Right ventricle myocardium superior (tissue), 1 donor: ENCODE measurements at places on chromosomes 6 and 20. TPM values are rescaled to one million over a fixed set of nuclear protein-coding genes. Genes with fewer than 3 reads are reported as not detected.

- no peak for DNase-seq
Observed at GRCh38 chr6:34955442-34955841, 66.4 kb downstream of the ANKS1A start.

Gene SLA2
- total RNA-seq = 0.32 TPM

GRCh38 chr6:41528409-41528963 is 17.7 kb upstream of the FOXP4 start:
- no peak for DNase-seq

DNA sequence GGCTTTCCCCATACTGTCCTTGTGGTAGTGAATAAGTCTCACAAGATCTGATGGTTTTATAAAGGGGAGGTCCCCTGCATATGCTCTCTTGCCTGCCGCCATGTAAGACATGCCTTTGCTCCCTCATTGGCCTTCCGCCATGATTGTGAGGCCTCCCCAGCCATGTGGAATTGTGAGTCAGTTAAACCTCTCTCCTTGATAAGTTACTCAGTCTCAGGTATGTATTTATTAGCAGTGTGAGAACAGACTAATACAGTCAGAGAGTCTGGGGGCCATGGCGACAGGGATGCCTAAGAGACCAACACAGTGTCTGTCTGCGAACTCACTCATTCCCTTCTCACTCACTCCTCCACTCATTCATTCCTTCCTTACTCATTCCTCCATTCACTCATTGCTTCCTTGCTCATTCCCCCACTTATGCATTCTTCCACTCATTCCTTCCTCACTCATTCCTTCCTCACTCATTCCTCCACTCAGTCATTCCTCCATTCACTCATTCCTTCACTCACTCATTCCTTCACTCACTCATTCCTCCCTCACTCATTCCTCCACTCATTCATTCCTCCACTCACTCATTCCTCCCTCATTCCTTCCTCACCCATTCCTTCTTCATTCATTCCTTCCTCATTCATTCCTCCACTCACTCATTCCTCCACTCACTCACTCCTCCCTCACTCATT is 137.5 kb upstream of the AGPAT4 start:
- DNase-seq = no peak

DNA sequence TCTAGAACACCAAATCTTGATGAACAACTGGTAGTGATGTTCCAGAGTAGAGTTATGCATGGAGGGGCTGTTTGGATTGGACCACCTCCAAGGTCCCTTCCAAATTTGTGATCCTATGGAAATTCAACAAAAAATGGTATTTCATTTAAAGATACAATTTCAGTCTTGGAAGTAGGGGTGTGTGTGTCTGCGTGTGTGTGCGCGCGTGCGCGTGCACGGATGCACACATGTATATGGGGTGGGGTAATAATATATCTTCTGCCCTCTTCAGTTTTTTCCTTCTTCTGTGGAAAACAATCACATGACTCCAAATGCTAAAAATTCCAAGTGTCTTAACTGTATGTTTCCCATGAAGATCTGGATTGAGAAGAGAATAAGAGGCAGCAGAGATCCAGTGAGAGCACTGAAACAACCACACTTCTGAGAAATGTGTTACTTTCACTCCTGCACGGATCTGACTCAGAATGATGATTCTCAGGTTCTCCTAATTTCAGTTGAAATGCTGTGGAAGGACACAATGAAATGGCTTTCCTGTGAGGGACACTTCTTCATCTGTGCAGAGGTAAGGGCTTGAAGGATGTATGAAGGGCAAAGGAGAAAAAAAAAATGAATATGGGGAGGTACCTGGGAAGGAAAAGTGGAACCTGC is 10.6 kb upstream of the IL17F start:
- no peak for DNase-seq

Gene PHACTR3
- total RNA-seq = 10.0 TPM

DNA sequence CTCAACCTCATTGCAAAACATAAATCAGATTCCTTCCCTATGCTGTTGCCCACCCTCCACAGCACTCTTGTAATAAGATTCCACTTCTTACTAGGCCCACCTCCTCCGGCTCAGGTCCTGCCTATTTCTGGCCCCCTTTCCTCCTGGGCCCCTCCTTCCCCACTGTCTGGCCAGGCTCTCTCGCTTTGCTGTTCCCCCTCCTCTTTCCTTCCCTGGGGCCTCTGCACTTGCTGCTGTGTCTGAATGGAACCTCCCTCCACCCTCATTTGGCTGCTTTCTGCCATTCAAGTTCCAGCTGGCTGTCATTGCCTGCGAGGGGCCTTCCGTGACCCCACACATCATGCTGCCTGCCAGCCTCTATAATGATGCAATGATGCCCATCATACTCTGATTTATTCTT is 38.9 kb downstream of the ARHGAP40 start:
- no peak for DNase-seq

Gene GGT7
- 21.0 TPM for total RNA-seq

DNA sequence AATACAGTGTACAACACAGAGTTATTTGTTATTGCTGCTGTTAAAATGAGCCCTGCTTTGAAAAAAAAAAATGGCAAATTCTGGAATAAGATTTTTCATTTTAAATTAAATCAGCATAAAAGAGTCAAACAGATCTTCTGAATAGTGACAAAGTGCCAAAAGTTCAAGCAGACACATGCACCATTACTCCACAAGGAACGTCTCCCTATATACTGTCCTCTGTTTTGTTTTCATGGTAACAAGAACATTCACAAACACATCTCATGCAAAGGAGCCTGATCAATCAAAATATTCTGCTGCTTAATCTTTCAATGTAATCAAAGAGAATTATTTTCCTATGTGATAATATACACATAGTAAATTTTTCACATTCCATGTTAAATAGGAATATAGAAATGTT is 2.7 kb downstream of the HIVEP2 start:
- no peak for DNase-seq

- DNase-seq = no peak
Observed at GRCh38 chr20:17910828-17911294, 57.7 kb downstream of the SNX5 start.

DNA sequence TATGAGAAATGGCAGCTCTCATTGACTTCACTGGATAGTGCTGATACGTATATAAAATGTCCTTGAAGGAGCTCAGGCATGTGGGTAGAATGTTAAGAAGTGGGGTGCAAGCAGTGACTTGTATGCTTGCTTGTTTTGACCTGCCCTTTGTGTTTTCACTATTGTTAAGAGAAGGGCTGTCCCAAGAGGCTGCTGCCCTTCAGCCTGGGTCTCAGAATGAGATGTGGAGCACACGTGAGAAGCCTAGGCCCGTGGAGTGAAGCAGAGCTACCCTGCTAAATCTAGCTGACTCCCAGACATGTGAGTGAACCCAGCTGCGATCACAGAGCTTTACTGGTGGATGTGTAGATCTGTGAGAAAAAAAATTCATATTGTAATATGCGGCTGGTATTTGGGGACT is 305.3 kb upstream of the RGS17 start:
- DNase-seq = no peak

GRCh38 chr20:50446351-50447101 is 63.7 kb upstream of the PTPN1 start:
- DNase-seq = no peak

GRCh38 chr6:135710042-135710441 is 141.5 kb upstream of the PDE7B start:
- DNase-seq = no peak

- no peak for DNase-seq
Observed at GRCh38 chr6:88983532-88983931, 20.1 kb upstream of the RNGTT start.

DNA sequence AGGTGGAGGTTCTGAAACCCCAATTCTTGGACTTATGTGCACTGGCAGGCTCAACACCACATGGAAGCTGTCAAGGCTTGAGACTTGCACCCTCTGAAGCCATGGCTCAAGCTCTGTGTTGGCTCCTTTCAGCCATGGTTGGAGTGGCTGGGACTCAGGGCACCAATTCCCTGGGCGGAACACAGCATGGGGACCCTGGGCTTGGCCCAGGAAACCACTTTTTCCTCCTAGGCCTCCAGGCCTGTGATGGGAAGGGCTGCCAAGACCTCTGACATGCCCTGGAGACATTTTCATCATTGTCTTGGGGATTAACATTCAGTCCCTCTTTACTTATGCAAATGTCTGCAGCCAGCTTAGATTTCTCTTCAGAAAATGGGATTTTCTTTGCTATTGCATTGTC is 26.2 kb upstream of the CLDN20 start:
- no peak for DNase-seq

Gene ENPP1
- total RNA-seq = 2.2 TPM

Gene FERMT1
- 1.0 TPM for total RNA-seq

DNA sequence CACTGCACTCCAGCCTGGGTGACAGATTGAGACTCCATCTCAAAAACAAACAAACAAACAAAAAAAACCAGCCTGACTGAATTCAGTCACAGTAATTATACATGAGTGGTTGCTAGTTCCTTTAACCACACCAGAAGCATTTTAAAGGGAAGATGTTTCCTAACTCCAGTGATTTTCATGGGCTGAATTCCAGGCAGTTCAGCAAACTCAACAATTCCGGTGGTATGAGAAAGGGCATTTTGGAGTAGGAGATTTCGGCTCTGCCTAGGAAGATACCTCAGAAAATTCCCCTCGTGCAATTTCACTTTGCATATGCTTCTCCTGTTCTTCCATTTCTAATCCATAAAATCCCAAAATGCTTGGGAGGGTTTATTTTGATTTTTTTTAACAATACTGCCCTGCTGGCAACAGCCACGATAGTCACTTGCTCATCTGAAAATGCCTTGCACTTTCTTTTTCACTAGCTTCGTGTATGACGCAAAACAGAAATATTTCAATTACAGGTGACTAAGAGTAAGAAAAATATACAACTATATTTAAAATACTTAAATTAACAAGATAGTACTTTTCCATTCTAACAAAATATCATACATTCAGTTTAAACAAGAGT is 48.3 kb upstream of the IPCEF1 start:
- no peak for DNase-seq

GRCh38 chr20:48749437-48749836 is 78.4 kb downstream of the PREX1 start:
- DNase-seq = no peak

DNA sequence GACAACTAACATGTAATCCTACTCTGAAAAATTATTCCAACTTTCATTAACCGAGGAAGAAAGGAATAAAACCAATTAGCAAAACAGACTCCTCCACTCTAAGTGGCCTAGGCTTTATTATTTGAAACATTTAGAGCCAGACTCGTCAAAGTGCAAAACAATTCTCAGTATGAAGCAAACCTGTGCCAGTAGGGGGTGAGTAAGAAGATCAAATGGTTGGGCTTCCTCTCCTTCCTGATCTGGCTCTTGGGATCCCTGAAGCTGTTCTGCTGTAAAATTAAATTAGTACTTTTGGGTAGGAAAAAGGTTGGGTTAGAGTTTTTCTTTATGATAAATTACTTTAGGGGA is 177.6 kb upstream of the MAN1A1 start:
- DNase-seq = no peak

- no peak for DNase-seq
Observed at GRCh38 chr20:59940956-59941294, 736 bp downstream of the FAM217B start.

Gene RNF39
- total RNA-seq = not detected

- no peak for DNase-seq
Observed at GRCh38 chr20:23770384-23770783, 19.6 kb upstream of the CST1 start.

DNA sequence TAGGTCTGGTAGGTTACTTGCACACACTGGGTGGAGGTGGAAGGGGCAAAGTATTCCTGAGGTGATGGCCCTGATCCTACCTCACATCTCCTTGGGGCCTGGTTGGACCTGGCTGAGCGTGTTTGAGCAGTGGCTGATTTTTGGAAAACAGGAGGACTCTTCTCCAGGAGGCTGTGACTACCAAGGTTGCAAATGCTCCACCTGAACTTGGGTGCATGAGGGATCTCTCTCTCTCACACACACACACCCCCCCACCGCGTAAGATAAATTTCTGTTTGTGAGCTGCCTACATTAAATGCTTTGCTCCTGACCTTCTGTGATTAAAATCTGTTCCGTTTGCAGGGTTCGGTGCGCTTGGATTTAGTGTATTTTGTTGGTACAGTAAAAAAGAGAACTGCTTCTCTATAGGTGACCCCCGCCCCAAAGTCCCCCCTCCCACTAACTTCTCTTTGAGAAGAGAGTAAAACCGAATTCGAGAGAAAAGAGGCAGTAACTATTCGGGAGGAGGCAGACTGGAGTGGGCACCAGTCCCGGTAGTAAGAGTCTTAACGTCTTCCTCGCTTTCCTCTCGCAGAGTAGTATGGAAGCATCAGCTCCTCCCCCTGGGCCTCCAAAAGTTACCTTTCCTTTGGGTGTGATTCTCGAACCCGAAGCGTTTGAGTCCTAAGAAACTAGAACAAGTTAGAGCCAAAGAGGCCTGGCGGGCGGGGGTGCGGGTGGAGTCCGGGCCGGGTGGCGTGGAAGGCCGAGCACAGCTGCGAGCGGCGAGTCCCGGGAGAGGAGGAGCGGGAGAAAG is 585 bp upstream of the DSE start:
- DNase-seq = peak; percentile 91

- peak; percentile 35 for DNase-seq
Observed at GRCh38 chr20:59827138-59828056, 106.0 kb downstream of the SYCP2 start.

DNA sequence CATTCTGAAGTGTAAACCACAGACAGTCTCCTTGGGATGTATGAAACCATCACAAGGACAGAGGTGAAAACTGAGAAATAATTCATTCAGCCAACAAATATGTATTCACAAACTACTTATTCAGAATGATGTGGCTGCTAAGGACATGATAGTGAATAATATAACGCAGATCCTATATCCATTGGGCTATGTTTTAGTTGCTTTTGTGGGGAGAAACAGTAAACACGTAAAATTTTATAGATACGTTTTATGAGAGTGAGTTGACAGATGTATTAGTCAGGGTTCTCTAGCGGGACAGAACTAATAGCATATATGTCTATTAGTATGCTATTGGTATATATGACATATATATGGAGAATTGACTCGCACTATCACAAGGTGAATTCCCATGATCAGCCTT is 402.5 kb downstream of the RFPL4B start:
- no peak for DNase-seq

- DNase-seq = no peak
Observed at GRCh38 chr6:132209351-132209750, 191.9 kb downstream of the MOXD1 start.

- no peak for DNase-seq
Observed at GRCh38 chr20:35833241-35833640, 61.4 kb downstream of the PHF20 start.
